ENCODE measurements at places on chromosomes 12 and 14.

GRCh38 chr12:18700271-18700670 is 37.5 kb downstream of the PLCZ1 start:
- no peak for DNase-seq

- no peak for DNase-seq
Measured at GRCh38 chr12:76275511-76276093, 72.6 kb downstream of the BBS10 start.

DNA sequence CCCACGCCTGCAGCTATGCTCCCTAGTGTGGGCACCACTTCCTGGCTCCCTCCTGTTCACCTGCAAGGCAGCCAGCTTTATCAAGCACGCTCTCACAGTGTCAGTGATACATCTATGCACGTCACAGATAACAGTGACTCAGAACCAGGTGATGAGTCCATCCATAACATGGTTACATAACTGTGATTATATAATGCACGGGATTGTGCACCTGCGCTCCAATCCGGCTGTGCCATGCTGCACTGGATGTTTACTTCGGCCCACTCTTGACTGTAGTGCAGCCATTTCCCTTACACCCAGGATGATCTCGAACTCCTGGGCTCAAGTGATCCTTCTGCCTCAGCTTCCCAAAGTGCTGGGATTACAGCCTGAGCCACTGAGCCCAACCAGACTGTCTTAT is 38.4 kb upstream of the CEP83 start:
- DNase-seq = no peak

- no peak for DNase-seq
Measured at GRCh38 chr12:119114294-119114693, 64.4 kb upstream of the HSPB8 start.

DNA sequence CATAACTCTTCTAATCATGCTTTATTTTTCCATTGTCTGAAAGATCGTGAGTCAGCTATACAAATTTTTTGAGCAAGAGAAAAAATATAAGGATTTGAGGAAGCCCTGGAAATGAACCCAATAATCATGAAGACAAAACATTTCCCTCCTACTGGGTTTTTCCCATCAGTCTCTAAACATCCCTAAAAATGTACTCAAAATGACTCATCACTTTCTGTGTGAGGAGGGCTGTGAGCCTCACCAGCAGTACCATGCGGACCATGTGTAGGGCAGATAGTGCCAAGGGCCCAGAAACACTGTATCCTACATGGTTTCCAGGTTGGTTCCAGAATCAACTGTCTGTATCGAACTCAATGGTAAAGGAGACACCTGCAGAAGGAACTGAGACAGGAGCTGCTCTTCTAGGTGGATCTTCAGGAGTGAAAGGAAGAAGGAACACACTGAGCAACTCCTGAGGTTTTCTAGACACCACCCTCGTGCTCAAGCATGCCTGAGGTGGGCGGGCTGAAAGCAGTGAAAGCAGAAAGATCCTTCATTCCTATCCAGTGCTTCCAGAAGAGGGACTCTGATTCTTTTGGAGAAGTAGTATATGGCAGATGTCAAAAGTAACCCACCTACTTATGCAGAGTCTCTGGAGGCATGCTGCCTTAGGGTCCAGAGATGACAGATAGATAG is 48.6 kb upstream of the RHOJ start:
- DNase-seq = no peak

All from activated naive CD4-positive, alpha-beta T cell (primary cell).